ENCODE measurements at places on chromosomes 16 and 17.

- no peak for DNase-seq
Measured at GRCh38 chr17:31560616-31561235, 169.3 kb downstream of the RAB11FIP4 start.

DNA sequence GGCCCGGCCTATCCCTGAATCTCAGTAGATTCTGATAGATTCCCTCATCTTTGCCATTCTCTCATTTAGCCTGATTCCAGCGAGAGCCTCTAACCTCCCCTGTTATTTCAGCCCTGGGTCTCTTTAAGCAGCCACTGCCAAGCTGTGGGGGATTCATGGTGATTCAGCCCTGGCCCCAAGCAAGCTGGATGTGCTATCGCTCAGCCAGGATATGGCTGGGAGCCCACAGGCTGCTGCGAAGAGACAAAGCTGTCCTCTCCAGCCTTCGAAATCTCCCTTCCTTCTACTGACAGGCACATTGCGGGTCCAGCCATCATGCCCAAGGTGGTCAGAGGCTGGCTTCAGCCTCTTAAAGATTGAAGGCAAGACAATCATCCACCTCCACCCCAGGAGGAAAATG, 394.1 kb downstream of the SOX9 start:
- DNase-seq = peak; percentile 75

GRCh38 chr17:48598736-48599135, 5.2 kb upstream of the HOXB5 start:
- DNase-seq = no peak

DNA sequence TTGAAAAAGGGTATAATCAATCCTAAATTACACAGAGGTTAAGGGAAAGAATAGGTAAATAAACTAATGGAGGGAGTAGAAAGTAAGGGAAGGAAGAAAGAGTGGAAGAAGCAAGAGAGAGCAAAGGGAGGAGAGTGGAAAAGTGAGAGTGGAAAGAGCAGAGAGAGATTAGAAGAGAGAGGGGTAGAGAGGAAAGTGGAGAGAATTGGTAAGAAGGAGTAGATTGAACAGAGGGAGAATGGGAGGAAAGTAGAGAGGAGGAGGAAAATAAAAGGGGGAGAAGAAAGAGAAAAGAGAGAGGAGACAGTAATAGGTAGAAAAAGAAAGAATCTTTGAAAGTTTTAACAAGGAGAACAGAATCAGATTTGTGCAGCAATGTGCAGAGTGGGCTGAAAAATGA, 24.9 kb downstream of the TERB1 start:
- no peak for DNase-seq

GRCh38 chr17:47695429-47696376, 1.7 kb downstream of the TBKBP1 start:
- DNase-seq = no peak

DNA sequence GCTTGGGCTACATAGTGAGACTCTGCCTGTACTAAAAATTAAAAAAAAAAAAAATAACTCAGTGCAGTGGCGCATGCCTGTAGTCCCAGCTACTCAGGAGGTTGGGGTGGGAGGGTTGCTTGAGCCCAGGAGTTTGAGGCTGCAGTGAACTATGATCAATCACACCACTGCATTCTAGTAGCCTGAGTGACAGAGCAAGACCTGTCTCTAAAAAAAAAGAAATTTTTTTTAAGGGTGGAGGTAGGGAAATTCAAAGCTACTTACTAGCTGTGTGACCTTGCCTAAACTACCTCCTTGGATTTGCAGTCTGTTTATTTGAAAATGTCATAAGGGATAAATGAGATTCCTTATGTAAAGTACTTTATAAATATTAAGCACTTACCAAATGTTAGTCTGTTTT, 3.4 kb upstream of the SMPD3 start:
- no peak for DNase-seq

DNA sequence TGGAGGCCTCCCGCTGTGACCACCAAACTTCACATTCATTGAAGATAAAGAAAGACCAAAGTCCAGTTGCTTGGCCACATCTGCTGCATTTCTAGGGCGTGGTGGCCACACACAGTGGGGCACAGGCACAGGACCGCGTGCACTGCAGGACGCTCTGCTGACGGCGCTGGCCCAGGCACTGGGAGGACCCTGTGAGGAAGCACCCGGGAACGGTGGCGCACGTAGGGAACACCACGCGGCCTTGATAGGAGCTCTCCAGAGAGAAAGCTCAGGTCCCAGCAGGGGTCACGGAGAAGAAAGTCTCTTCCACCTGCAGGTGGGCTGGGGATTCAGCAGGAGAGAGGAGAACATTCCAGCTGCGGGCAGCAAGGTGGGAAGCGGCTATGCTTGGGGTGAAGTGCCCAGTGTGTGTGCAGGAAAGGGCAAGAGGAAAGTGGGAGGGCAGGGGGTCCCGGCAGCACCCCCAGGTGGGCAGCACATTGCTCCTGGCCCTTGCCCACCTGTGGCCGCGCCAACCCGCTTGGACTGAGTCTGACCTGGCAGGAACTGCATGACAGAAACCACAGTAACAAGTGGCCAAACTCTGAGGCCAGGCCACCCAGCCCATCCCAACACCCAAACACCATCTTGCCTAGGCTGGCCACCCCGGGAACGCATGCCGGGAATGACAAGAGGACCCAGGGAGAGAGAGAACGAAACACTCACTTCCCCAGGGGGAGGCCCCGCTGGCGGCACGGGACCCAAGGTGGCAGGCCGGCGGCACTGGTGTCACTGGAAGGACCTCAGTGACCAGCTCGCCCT, 32.8 kb downstream of the TBC1D16 start:
- DNase-seq = no peak

- DNase-seq = no peak
Measured at GRCh38 chr17:69744512-69745070, 330.1 kb downstream of the MAP2K6 start.

- no peak for DNase-seq
Measured at GRCh38 chr17:48681609-48682008, 40.7 kb downstream of the PRAC1 start.

DNA sequence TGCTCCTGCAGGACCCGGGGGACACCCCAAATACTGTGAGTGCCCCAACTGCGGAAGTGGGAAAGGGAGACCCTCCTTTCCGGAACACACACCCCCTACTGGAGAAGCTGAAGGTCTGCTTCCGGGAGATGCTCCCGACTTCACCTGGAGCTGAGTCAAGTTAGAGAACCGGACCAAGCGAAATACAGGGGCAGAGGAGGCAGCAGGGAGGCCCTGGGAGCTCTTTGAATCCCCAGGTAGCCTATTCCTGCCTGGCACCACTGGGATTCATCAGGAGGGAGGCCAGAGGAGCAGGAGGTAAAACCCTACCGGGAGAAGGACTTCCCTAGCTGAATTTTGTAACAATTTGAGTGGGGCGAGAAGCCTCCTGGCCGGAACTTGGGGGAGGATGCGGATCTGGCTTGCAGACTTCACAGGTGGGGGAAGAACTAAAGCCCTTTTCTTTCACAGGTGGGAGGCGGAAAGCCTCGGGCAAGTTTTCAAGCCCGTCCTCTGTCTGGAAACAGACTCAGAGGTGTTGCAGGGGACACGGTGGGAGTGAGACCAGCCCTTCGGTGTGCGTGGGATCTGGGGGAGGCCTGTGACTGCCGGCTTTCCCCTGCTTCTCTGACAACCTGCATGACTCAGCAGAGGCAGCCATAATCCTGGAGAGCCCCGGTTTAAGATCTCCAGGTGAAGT, 22.4 kb upstream of the TEKT1 start:
- DNase-seq = peak; percentile 47

DNA sequence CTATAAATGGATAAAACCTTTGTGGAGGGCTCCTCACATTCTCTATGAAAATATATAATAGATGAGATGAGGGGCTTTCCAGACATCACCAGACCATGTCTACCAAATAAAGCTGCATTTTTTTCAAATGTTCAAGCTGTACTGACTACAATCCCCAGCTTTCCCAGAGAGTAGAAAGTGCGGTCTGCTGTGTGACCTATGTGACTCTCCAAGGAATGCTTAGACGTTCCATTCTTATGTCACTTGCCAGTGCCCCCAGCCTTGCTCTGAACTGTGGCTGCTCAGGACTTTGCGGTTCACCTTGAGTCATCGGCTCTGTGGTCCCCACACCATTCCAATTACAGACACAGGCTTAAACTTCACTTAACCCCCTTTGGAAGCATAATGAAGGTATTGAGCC, 47.8 kb upstream of the SCNN1B start:
- no peak for DNase-seq

- DNase-seq = no peak
Measured at GRCh38 chr16:54369861-54370260, 83.3 kb upstream of the IRX3 start.

DNA sequence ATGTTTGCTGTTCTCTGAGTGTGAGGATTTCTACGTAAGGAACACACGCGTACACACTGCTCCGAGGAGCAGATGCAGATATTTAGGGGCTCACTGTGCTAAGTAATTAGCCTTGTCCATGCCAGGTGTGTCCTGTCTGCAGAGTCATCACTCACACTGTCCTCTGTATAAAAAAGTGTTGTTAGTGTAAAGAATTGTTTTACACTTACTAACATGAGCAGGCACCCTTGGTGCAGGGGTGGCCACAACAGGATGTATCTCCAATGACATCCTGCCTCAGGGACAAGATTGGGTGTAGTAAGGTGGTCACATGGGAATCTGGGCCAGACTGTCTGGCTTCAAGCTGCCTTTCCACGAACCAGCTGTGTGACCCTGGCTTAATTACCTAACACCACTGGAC, 63.9 kb downstream of the NDEL1 start:
- DNase-seq = no peak

- peak; percentile 56 for DNase-seq
Measured at GRCh38 chr16:76653390-76654026, 376.3 kb downstream of the CNTNAP4 start.

- DNase-seq = no peak
Measured at GRCh38 chr17:1852327-1852726, 22.5 kb downstream of the RPA1 start.

- no peak for DNase-seq
Measured at GRCh38 chr17:76239538-76240274, 587 bp downstream of the RNF157 start.

GRCh38 chr16:2468725-2469398, 2.2 kb upstream of the NTN3 start:
- no peak for DNase-seq

DNA sequence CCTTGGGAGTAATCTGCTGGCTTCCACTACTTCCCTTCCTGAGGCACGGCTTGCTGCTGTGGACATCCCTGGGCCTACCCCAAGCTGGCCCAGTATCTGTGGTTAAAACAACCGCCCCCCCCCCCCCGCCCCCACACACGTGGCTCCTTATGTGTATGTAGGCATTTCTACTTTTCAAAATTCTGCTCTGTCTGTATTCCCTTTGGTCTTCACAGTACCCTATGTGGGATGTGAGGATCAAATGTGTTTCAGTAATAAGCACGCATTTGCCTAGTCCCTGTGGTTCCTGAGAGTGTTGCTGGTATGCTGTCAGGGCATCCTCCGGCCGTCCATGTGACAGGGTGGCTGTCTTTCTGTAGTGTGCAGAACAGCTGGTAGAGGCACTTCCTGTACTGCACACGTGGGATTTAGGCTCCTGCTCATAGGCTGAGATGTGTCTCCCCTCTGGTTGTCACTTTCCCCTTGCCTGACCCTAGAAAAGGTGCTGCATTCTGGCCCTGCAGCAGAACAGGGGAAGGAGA, 2.2 kb downstream of the NT5M start:
- no peak for DNase-seq

DNA sequence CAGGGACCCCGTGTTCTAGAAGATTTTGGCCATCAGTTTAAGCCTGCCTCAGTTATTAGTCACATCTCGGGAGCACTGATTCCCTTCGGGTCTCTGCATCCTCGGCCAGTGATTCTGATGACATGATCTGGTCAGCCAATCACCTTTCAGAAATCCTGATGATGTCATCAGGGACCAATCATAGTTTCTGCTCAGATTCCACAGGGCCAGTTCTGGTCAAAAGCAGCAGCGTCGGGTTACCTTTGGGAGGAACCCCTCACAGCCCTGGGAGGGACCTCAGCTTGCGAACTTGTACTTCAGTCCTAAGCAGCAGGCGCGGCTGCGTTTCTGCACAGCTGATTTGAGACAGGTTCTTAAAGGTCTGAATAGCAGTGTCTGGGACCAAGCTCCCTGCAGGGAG, 13.9 kb downstream of the KDM8 start:
- DNase-seq = peak; percentile 33

GRCh38 chr16:19071811-19072777, 4.7 kb downstream of the COQ7 start:
- peak; percentile 74 for DNase-seq

DNA sequence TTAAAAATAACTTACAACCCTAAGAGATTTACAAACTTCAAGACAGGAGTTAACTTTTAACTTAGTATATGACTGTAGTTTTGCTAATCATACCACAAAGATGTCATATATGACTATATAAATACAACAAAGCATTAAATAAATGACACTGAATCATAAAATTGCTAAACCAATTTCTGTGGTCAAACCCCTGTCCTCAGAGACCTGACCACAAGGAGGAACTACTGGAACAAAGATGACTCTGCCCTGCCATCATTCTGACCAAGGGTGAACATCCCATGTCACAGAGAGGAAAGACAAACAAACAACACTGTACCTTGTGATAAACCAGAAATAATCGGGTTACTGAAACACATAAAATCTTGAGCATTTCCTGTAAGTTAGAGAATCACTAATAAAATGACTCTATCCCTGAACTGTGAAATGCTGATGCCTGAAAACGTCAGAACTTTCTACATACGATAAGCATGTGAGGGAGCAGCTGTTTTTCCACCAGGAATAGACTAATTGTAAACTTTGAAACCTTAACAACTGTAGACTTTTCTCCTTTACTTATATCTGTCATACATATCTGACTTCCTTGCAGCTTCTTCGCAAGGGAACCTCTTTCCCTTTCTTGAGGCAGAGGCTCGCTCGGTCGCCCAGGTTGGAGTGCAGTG, 47.9 kb downstream of the WDR59 start:
- no peak for DNase-seq

GRCh38 chr16:62712566-62712965, 676.3 kb upstream of the CDH8 start:
- no peak for DNase-seq

DNA sequence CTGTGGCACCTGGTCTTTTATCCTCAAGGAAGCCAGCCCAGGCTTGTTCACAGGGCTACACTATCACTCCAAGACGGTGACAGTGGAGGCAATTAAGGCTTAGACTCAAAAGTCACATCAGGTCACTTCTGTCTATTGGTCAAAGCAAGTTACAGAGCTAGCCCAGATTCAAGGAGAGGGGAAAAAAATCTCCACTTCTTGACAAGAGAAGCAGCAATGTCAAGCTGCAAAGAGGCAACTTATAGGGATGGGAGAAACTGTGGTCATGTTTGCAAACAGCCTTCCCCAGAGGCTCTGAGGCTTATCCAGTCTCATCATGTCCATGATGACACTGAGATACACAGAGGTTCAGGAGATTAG, 31.6 kb downstream of the SERPINF1 start:
- DNase-seq = no peak

All from head of caudate nucleus (tissue), 42 donors.